ENCODE measurements at places on chromosomes 3 and 15. TPM values are rescaled to one million over a fixed set of nuclear protein-coding genes. Genes with fewer than 3 reads are reported as not detected.

The WHAMM gene
- total RNA-seq: 5.4 TPM

The CCR9 gene
- total RNA-seq: not detected

DNA sequence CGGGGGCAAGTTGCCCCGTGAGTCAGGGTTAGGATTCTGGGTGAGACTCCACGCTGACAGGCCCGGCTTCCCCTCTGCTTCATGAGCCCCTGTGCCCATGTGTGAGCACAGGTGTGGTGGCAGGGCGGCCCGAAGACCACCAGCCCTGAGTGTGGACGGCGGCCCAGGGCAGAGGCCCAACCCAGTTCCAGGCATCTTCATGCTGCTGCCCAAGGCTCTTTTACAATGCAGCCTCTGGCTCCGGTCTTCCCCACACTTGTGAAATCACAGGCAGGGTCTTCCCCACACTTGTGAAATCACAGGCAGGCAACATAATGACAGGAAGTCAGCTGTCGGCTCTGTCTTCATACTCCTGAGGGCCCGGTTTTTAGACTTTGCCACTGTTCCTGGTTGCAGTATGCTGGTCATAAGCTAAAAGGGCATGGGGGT lies 78.8 kb downstream of the AAGAB start:
- DNase-seq: peak; percentile 38

- no peak for DNase-seq
Observed at GRCh38 chr3:17469954-17470353, 272.5 kb downstream of the TBC1D5 start.

- no peak for DNase-seq
Observed at GRCh38 chr15:35252351-35252865, 167.3 kb upstream of the NANOGP8 start.

Measured in kidney epithelial cell (primary cell).